ENCODE measurements at places on chromosomes 1 and 21.

- DNase-seq = no peak
Measured at GRCh38 chr21:44706026-44706705, 5.2 kb downstream of the TSPEAR start.

DNA sequence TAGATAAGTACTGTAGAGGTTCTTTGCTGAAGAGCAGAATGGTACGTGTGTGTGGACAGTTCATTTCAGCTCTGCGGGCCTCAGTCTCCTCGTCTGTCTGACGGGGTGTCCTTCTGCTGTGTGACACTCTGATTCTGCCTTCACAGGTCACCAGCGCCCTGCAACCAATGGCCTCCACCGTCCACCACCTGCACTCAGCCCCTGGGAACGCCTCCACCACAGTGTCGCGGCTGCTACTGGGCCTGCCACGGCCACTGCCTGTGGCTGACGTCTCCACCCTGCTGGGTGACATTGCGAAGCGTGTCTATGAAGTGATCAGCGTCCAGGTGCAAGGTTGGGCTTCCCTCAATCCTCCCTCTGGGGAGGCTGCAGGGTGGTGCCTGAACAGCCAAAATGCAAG is 17.0 kb downstream of the UMODL1 start:
- no peak for DNase-seq

DNA sequence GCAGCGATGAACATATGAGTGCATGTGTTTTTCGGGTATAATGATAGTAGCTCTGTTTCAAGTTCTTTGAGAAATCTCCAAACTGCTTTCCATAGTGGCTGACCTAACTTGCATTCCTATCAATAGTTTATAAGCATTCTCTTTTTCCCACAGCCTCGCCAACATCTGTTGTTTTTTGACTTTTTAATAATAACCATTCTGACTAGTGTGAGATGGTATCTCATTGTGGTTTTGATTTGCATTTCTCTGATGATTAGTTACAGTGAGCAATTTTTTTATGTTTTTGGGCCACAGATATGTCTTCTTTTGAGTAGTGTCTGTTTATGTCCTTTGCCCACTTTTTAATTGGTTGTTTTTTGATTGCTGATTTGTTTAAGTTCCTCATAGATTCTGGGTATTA is 10.6 kb upstream of the RUNX1 start:
- no peak for DNase-seq

GRCh38 chr1:111462370-111463028 is 11.3 kb upstream of the C1orf162 start:
- DNase-seq = no peak

GRCh38 chr1:17307946-17308345 is at the start of gene PADI4:
Gene PADI4 (plus strand): TSS chr1:17308197. CDS start chr1:17308223, 26 bp downstream.
- no peak for DNase-seq

GRCh38 chr1:165645654-165646366 is 14.8 kb downstream of the MGST3 start:
- no peak for DNase-seq

DNA sequence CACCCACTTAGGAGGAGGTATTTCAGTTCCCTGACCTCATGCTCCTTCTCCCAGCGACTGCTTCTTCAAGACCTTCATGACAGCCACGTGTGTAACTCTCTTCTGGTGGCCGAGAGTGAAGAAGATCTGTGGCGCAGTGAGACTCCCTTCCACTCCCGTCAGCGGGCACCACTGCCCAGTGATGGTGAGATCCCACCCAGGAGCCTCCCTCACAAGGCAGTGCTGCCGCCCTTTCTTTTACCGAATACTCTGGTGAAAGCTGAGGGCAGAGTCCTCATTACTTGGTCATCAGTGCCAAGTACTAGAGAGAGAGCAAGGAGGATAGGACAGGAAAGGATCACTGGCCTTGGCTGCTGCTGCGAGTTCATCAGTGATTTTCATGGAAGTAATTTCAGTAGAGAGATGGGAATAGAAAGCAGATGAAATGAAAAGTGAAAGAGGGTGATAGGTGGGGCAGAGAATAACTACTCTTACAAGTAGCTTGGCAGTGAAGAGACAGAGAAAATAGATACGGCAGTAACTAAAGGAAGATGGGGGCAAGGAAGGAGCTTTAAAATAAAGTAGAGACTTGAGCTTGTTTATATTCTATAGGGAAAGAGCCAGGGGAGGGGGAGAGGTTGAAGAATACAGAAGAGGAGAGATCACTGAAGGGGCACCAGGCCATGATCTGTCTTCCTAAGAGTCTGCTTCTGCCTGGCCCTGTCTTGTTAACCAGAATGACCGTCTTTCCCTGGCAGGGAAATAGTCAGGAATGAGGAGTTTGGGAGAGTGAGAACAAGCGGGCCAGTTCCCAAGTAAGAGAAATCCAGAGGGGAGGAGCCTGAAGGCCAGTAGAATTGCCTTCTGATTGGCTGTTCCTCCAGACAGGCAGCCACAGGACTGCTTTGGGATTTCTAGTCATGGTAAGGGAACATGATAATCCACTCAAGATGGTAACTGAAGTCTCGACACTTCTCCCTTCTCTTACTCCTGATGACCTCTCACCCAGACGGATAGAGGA is 18.3 kb downstream of the HYI start:
- DNase-seq = no peak

GRCh38 chr1:42784946-42785693 is at the start of gene TMEM269:
Gene TMEM269 (plus strand): TSS chr1:42784991. CDS start chr1:42789894, 4,903 bp downstream.
- no peak for DNase-seq

DNA sequence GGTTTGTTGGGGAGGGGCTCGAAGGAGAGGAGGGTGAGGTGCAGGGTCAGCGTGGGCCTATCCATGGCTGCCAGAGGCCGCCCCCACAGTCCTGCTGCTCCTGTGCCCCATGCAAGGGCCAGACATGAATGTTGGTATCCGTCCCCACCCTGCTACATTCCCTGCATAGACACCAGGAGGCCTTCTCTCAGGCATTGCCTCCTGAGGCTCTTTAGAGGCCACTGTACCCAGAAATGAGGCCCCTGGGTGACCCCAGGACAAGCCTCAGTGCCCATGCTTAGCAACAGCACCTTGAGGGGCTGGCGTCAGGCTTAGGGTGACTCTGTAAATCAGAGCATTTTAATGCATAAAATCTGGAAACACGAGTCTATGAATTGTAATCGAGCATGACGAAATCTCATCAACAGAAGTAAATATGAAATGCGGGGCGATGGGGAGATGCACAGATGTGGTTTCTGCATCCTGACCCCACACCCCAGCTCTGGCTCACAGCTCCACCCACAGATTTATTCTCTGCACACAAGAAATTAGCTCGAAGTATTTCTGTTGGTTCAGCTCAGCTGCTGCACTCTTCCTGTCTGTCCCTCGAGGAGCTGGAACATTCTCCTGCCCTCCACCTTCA is 124.0 kb upstream of the CSF3R start:
- no peak for DNase-seq

DNA sequence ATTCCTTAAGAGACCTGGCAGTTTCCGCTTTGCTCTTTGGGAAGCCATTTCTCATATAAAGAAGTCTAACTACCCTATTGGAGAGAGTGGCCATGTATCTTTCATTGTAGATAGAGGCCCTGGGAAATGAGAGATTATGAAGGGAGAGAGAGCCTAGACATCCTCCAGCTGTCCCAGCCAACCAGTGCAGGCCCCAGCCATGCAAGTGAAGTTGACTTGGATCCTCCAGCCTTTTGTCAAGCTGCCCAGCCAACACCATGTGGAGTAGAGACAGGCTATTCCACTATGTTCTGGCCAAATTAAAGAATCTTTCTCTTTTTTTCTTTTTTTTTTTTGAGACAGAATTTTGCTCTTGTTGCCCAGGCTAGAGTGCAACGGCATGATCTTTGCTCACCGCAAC is 7.1 kb upstream of the ANP32E start:
- DNase-seq = no peak

GRCh38 chr1:66341446-66342089 is 192.4 kb upstream of the SGIP1 start:
- no peak for DNase-seq

DNA sequence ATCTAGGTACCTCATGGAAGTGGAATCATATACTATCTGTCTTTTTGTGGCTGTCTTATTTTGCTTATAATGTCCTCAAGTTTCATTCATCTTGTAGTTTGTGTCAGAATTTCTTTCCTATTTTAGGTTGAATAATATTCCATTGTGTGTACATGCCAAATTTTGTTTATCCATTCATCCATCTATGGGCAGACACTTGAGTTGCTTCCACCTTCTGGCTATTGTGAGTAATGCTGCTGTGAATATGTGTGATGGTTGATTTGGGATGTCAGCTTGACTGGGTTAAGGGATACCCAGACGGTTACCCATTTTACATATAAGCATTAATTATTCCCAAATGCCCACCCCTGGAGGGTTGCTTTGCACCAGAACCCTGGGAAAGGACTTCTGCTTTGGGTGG is 477.5 kb downstream of the PTPRU start:
- DNase-seq = no peak

DNA sequence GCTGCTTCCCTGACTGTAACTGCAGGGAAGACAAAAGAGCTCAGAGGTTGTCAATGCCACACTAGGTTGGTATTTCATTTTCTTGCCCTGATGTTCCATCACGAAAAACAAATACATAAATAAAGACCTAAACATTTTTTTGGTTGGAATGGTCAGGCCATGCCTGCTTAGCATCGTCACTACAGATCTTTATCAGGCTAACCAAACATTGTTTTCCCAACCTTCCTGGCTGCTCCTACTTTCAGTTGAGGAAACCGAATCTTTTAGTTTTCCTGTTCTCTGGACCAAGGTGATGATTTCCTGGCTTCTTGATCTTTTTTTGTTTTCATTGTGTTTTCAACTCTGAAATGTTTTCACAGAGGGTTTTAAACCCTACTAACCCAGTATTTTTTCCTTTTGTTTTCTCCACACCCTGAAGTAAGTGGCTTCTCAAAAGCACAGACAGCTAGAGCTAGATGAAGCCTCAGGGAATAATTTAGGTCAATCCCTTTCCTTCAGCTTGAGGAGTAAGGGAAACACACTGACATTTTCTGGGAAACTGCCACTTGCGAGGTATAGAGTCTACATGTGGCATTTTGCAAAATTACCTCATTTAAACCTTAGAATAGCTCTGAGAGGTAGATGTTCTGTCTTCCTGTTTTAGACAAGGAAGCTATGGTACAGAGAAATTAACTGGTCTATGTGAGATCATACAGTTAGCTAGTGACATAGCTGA is 67.2 kb upstream of the CNN3 start:
- no peak for DNase-seq

DNA sequence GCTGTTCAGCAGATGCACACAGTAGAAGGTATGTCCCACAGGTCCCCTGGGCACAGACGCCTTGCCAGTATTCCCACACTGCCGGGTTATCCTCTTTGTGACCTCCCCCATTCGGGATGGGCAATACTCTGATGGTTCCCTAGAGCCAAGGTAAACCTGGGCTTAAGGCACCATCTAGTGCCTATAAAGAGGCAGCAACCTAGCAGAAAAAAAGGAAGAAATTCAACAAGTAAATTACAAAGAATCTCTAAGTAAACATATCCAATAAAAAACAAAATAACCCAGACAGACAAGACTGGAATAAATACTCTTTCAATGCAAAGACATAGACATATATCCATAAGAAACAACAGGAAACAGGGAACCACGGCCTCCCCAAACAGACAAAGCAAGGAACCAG is 39.4 kb downstream of the HSF2BP start:
- DNase-seq = no peak

DNA sequence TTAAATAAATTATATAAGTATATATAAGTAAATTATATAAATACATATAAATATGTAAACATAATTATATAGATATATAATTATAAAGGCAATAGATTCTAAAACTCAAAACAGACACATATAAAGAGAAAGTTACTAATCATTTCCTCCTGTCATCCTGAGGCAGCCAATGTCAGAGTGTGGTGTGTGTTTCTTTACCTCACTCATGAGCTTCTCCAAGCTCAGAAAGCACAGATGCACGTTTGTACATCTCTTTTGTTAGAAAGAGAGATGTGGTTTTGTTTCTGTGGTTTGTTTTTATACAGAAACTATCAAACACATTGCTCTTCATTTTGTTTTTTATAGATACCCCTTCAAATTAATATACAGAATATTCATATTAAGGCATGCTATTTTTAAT is 594.8 kb downstream of the USP25 start:
- no peak for DNase-seq

DNA sequence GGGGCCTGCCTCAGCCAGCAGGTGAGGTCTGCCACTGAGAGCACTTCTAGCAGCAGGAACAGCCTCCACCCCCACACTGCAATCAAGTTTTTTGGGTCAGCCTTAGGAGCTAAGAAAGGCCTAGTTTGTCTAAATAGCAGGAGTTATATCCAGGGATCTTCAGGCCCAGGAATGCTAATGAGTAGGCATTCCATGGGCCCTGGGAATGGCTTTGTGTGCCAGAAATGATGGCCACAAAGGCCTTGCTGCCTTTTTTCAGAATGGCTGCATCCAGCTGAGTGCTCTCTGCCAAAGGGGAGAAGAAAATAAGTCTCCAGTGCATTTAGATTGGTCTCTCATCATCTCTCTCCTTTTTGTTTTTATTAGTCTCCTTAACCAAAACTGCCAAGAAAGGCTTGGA is 2.8 kb downstream of the MRTO4 start:
- DNase-seq = no peak

- no peak for DNase-seq
Measured at GRCh38 chr1:101137144-101138126, 99.4 kb upstream of the S1PR1 start.

DNA sequence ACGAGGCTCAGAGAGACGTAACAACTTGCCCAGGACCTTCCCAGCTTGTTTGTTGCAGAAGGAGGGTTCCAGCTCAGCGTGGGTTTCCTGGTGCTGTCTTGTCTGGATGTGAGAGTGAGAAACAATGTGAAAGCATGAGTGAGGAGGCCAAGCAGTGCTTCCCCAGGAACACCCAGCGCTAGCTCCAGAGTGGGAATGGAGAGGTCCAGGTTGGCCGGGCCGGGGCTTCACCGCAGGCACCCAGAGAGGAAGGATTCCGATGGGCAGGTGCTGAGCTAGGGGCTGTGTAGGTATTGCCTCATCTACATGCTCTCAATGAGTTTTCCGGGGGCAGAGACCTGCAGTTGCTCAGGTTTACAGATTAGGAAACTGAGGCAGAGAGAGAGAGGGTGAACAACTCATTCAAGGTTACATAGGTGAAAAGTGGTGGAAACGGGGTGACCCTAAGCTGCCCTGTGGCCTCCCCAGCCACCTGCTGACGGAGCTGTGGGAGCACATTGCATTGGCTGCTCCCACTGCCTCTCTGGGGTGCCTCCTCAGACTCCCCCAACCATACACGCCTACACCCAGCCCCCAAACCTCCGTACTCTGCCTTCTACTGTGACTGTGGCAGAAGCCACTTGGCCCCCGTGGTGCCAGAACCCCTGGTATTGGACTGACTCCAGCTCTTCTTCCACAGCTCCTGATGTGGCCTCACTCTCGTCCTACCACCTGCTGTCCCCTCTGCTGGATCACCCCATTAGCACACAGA is 51.2 kb downstream of the B3GALT5 start:
- DNase-seq = no peak

- DNase-seq = no peak
Measured at GRCh38 chr1:210684466-210685294, 356.0 kb downstream of the HHAT start.

GRCh38 chr21:34690041-34690792 is 21.4 kb downstream of the CLIC6 start:
- DNase-seq = no peak

- no peak for DNase-seq
Measured at GRCh38 chr1:7298145-7298544, 473.0 kb upstream of the VAMP3 start.
